ENCODE measurements at places on chromosomes 1 and 21. TPM values are rescaled to one million over a fixed set of nuclear protein-coding genes. Genes with fewer than 3 reads are reported as not detected.

The GUCA2B gene
- total RNA-seq: not detected

The SLC19A2 gene
- total RNA-seq: 13.7 TPM

The PLA2G2D gene
- not detected for total RNA-seq

The SYPL2 gene
- total RNA-seq: under 0.01 TPM

The SLAMF8 gene
- not detected for total RNA-seq

The RPE65 gene
- not detected for total RNA-seq

The LCA5L gene
- total RNA-seq: 1.6 TPM

The MEGF6 gene
- total RNA-seq: 24.7 TPM

The SYT2 gene
- total RNA-seq: not detected

The SELENON gene
- total RNA-seq: 91.8 TPM
